ENCODE measurements at places on chromosomes 13 and 19.

- DNase-seq, result peak; percentile 83
Measured at GRCh38 chr19:15866636-15867035, 31.2 kb downstream of the CYP4F2 start.

DNA sequence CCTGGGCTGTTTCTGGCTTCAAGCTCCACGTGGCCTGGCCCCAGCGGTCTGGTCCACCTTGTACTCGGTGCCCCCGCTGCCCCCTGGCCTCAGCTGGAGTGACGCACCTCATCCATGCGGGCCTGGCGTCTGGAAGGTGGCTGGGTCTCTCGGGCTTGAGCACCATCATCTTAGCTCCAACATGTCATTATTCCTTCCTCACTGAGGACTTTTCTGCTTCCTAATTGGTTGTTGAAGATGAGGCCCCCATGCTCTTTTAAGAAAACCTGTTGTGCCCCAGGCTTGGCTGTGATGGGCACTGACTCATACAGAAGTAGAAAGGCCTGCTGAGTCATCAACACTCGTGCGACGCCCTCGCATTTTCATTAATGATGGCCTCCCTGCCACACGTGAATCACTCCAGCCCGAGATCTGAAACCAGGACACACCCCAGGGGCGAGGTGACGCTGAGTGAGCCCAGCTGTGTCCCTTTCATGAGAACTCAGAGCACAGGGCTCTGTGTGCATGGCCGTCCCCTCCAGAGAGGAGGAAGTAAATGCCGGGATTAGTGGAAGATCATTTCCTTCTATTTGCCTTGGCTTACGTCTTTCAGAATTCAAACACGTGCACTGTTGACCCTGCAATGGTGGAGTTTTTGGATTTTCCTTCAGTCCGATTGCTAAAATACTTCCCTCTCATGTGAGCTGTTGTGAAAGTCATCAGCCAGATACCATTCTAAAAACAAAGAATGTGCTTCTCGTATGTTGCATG is 14.0 kb upstream of the GJA3 start:
- peak; percentile 83 for DNase-seq

DNA sequence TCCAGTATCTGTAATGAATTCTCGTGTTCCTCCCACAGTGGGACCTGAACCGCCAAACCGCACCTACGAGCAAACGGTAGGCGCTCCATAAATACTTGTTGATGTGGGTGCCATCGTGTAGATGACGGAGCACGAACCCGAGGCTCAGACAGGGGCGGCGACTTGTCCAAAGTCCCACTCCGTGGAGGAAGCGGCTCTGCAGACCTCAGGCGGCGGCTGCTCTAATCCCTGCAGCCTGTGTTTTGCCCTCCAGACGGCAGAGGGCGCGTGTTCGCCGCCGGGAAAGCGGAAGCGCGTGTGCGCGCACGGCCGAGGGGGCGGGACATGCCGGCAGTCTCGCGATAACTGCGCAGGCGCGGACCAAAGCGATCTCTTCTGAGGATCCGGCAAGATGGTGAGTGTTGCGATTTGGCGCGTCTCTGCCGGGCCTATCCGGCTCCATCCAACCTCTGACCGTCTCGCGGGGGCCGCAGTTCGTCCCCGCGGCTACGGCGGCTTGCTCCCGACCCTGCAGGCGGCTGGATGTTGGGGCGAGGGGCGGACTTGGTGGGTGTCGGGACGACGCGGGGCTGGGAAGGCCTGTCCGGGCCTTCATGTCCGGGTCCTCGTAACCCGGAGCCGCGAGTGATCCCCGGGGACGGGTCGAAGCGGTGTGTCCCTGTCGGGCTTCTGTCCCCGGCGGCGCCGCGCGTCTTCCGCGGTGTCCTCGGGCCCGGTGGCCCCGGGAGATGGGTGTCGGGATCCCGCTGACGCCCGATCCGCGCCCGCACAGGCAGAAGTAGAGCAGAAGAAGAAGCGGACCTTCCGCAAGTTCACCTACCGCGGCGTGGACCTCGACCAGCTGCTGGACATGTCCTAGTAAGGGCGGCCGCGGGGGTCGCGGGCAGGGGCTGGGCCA is at the start of gene RPS15:
Gene RPS15, plus strand, starts transcription at position 362 of the 898 bp plus-strand sequence. Its CDS starts 30 bp downstream, at position 392.
- peak; percentile 97 for DNase-seq

DNA sequence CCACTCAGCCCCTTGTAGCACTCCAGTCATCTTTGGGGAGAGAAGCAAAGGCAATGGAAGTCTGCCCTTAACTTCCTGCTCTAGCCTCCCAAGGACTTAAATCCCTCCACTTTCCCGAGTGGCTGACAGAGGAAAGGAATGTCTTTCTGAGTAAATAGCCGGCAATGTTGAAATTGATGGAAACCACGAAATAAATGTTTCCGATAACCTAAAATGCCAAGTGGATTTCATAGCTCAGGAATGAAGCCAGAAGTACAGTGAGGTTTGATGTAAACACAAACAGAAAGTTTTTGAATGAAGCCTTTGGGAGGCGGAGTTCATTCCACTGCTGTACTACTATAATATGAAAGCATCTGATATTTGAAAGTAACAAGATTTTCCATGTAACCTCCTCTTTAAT is 14.0 kb upstream of the TBC1D4 start:
- DNase-seq, result no peak

- peak; percentile 78 for DNase-seq
Measured at GRCh38 chr19:5826531-5827341, 12.8 kb downstream of the FUT6 start.

GRCh38 chr19:55590617-55591016 is 8.7 kb downstream of the FIZ1 start:
- peak; percentile 82 for DNase-seq

All from hematopoietic multipotent progenitor cell treated with erythropoietin and hydrocortisone succinate and interleukin-3 and kit ligand, for 4 days (in vitro differentiated cells).